ENCODE measurements at places on chromosomes 1 and 21. TPM values are rescaled to one million over a fixed set of nuclear protein-coding genes. Genes with fewer than 3 reads are reported as not detected.

The ZNF670 gene
- 6.7 TPM for total RNA-seq

The FCRLB gene
- 0.36 TPM for total RNA-seq

The ZMYM1 gene
- 29.6 TPM for total RNA-seq

DNA sequence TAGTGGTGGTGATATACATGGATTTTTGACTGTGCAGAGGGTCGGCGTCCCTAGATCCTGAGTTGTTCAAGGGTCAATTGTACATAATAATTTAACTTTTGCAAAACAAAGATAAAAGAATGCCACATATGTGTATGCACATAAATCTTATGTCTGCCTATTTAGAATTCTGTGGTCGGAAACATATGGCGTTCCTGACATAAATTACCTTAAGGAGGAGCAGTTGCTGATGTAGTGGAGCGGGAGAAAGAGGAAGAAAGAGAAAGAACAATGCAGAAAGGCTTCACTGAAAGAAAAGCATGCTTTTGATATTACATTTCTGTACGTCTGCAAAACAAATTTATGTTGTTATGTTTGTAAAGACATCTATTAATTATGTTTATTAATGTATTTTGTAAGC is 40.0 kb downstream of the S1PR1 start:
- no peaks in the 10 kb centered on the region for H3K27me3 ChIP-seq
- DNase-seq, result no peak
- H3K27ac ChIP-seq, result no peak overlapping the region
- no peak overlapping the region for H3K4me3 ChIP-seq
- no peaks in the 10 kb centered on the region for H3K4me1 ChIP-seq

DNA sequence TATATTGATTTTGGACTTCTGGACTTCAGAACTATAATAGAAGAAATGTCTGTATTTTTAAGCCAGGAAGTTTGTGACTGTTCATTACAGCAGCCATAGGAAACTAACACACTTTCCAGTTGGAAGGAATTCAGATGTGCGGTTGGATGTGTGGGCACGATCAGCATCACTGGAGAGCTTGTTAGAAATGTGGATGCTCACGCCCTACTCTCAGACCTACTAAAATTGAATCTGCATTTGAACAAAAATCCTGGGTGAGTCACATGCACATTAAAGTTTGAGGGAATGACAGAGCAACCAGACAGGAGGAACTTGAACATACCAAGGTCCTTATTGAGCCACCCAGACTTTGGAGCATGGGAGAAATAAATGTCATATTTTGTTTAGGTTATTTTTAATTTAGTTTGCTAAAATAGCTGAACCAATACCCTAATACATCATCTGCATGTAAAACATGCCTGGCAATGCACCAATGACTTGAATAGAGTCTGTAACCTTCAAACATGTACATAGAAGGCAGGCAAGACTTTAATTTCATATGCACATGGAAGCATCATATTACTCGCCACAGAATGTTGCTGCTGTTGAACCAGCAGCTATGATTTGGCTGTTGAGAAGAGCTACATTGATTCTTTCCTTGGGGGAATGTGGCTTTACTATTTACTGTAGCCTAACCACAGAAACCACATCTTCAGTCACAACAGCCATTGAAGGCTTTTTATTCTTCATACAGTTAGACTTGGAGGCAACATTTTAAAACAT is 346.2 kb downstream of the BARHL2 start:
- no peaks in the 10 kb centered on the region for H3K36me3 ChIP-seq
- no peak for DNase-seq
- H3K4me3 ChIP-seq, result no peak overlapping the region
- no peaks in the 10 kb centered on the region for H3K4me1 ChIP-seq
- H3K27ac ChIP-seq, result no peak overlapping the region

DNA sequence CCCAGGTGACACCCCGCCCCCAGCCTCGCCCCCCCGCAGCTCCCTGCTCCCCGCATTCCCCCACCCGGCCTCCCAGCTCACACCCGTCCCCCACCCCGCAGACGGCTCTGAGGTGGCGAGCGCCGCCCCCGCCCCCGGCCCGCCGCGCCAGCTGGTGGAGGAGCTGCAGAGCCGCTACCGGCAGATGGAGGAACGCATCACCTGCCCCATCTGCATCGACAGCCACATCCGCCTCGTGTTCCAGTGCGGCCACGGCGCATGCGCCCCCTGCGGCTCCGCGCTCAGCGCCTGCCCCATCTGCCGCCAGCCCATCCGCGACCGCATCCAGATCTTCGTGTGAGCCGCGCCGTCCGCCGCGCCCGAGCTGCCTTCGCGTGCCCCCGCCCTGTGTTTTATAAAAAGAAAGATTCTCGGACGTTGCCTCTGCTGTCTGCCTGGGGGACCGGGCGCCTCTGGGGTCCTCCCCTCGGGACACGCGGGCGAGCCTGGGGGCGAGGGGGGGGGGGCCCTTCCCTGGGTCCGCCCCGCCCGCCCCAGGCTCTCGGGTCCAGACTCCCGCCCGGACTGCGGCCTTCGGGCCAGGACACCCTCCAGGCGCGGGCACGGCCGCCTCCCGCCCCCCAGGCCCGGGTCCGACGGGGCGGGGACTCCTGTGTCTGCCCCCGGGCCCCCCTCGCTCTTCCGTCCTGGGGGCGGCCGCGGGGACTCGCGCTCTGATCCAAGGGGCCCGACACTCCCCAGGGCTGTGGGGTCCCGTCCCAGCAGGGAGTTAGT is 1.6 kb upstream of the MMP23B start:
- peaks cover 15% of the 10 kb centered on the region for H3K4me1 ChIP-seq
- peaks cover 17% of the 10 kb centered on the region for H3K27me3 ChIP-seq
- peaks cover 11% of the 10 kb centered on the region for H3K36me3 ChIP-seq
- peak; percentile 89 for DNase-seq

DNA sequence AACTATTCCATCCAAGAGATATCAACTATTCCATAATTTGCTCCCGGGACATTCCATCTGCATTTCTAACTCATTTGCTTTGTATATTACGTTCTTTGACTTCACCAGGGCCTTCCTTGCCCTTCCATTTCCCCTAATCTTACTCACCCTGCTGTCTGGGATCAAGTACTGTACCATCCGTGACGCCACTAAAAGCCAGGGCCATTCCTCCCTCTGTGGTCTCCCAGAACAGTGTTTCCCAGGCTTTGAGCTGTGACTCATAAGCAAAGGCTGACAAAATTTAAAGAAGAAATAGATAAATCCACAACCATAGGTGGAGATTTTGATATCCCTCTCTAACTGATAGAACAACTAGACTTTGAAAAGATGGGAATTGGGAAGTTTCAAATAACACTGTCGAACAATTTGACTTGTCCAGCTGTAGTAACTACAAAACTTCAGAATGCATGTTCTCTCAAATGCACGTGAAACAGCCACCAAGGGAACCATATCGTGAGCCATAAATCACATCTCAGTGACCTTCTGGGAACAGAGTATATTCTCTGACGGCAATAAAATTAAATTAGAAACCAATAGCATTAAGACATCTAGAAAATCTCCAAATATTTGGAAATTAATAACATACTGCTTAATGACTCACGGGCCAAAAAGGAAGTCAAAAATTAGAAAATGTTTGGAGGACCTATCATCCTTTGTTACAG is 501.0 kb downstream of the SETD4 start:
- H3K27ac ChIP-seq, result no peak overlapping the region
- no peak overlapping the region for H3K4me3 ChIP-seq
- no peak for DNase-seq
- H3K4me1 ChIP-seq, result no peaks in the 10 kb centered on the region
- no peaks in the 10 kb centered on the region for H3K27me3 ChIP-seq

GRCh38 chr1:27618341-27619082 is 14.6 kb upstream of the AHDC1 start:
- no peak for DNase-seq
- no peaks in the 10 kb centered on the region for H3K27me3 ChIP-seq
- H3K4me1 ChIP-seq, result peaks cover 10% of the 10 kb centered on the region

DNA sequence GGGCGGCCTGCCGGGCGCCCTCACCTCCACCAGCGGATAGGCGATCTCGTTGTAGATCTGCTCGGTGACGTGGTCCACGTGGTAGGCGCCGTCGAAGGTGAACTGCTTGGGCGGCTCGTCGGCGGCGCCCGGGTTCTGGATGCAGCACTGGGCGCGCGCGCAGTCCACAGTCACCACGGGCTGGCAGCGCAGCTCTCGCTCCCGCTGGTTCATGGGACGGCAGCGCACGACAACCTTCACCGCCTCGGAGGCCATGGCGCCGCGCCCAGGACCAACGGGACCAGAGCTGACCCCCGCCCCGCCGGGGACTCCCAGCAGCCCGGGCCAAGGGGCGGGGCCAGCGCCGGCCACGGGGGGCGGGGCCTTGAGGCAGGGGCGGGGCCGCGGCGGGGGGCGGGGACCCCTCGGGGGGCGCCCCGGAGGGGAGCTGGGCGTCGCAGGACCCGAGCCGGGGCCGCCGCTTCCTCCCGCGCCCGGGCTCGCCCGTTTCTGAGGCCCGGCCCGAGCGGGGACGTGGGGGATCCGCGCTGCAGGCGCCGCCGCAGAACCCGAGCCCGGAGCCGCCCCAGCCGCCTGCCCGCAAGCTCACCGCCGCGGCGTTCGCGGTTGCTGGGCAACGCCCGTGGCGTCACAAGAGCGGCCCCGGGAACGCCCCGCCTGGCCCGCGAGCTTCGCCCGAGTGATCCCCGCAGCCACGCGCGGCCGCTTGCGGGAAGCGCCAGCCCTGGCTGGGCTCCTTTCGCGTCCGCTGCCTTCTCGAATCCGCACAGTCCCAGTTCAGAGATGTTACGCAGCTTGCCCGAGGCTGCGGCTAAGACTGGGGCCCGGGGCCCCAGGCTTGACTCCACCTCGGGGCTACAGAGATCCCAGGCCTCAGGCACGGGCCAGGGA is at the start of gene KIF17:
Gene KIF17 (minus strand): TSS at position 556 of the 891 bp plus-strand sequence. CDS start 301 bp downstream, at position 255.
- peak within 1 kb of the TSS; percentile 7 for H3K27ac ChIP-seq
- H3K36me3 ChIP-seq, result no peaks in the 10 kb centered on the region
- H3K4me1 ChIP-seq, result no peaks in the 10 kb centered on the region
- peak; percentile 89 for DNase-seq
- no peaks in the 10 kb centered on the region for H3K27me3 ChIP-seq

- H3K36me3 ChIP-seq, result no peaks in the 10 kb centered on the region
- H3K27ac ChIP-seq, result no peak overlapping the region
- H3K27me3 ChIP-seq, result no peaks in the 10 kb centered on the region
- no peaks in the 10 kb centered on the region for H3K4me1 ChIP-seq
- H3K4me3 ChIP-seq, result no peak overlapping the region
These were observed 140.3 kb upstream of the CSF3R start for GRCh38 chr1:36622741-36623648.

DNA sequence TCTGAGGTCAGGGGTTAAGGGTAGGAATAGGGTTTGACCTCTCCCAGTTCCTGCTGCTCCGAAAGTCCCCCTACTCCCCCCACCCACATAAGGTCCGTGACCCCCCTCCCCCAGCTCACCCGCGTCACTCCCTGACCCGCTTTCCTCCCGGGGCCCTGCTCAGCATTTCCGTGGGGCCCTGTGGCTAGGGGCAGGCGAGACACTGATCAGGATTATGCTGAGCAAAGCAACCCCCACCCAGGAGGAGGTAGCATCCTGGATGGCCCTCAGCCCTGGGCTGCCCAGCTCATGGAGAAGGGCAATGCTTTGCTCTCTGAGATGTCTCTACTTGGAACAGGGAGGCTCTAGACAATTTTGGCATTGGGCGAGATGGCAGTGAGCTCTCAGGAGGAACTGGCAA is 3.7 kb downstream of the RORC start:
- H3K27ac ChIP-seq, result no peak overlapping the region
- H3K36me3 ChIP-seq, result no peaks in the 10 kb centered on the region
- no peak for DNase-seq
- no peaks in the 10 kb centered on the region for H3K4me1 ChIP-seq
- peaks cover 41% of the 10 kb centered on the region for H3K27me3 ChIP-seq

DNA sequence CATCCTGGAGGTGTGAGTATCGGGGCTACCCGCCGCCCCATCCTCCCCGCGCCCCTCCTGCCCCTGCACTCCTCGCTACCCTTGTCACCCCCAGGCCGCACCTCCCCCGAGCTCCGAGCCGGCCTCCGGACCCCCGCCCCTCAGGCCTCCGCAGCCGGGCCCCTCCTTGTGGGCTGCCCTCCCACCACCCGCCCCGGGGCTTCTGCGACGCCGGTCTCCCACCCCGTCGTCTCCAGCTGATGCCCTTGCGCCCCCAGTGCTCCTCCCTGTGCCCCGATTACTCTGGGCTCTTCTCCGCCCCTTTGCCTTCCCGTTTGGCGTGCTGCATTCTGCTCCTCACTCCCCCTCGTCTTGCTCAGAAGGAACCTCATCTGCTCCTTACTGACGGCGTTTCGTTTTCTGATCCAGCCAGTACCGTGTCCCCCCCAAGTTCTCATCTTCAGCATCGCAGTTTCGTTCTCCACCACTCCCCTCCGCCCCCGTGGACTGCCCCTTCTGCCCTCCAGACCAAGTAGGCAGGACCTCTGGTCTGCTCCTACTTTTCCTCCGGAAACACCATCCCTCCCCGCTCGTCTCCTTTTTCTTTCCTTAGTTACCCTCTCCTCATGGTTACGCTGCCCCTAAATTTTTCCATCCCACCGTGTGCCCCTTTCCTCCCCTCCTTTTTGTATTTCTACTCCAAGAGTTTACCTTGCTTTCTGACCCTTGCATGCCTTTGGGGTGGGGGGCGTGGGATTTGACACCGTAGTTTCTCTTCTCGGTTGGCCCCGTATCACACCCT is 841 bp downstream of the SNX27 start:
- peak overlapping the region; percentile 94 for H3K4me3 ChIP-seq
- no peaks in the 10 kb centered on the region for H3K27me3 ChIP-seq

DNA sequence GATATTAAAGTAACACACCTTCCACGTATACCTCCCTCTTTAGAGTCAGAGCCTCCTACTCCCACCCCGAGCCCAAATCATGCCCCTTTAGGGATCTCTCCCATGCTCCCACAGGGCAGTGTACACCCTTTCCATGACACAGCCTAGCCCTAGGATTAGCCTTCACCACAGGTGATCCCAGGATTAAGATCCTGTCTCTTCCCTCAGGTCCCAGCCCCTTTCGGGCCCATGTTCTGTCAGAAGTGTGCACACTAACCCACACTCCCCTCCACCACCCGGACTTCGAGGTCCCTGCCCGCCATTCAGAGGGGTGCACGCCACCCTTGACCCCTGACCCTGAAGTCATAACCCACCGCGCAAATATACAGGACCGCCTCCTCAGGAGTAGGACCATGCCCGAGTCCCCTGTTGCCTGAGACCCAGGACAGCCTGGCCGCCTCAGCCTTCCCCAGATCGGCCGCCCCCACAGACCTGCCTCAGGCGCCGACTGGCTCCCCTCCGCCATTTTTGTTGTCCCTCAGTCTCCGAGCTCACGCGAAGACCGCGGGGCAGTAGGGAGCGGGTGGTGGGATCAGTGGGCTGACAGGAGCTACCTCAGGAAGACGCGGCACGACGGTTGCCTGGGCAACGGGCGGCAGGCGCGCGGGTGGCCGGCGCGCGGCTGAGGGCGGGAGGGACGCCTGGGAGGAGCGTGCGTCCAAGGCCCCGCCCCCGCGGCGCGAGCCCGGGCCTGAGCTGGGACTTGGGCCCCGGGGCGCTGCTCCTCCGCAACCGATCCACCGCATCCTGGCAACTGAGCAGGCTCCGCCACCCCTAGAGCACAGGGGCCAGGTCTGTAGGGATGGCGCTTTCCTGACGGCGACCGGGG is at the start of gene AGBL4:
Gene AGBL4 (minus strand): TSS at position 663 of the 868 bp plus-strand sequence.
- no peak within 1 kb of the TSS for H3K27ac ChIP-seq
- H3K36me3 ChIP-seq, result no peaks in the 10 kb centered on the region
- H3K4me1 ChIP-seq, result peaks cover 5% of the 10 kb centered on the region
- H3K27me3 ChIP-seq, result no peaks in the 10 kb centered on the region

- no peak overlapping the region for H3K27ac ChIP-seq
- H3K27me3 ChIP-seq, result no peaks in the 10 kb centered on the region
- DNase-seq, result no peak
- H3K4me1 ChIP-seq, result no peaks in the 10 kb centered on the region
These were observed 66.3 kb upstream of the SSX2IP start for GRCh38 chr1:84756455-84757082.

GRCh38 chr1:224632921-224633321 is 16.8 kb downstream of the CNIH3 start:
- no peak overlapping the region for H3K4me3 ChIP-seq
- H3K27me3 ChIP-seq, result no peaks in the 10 kb centered on the region
- no peak for DNase-seq

All from sigmoid colon (tissue), 7 donors.